ENCODE measurements at places on chromosomes 12 and 14. TPM values are rescaled to one million over a fixed set of nuclear protein-coding genes. Genes with fewer than 3 reads are reported as not detected.

- DNase-seq = no peak
These were observed 10.6 kb downstream of the GRIP1 start for GRCh38 chr12:66668311-66668710.

GRCh38 chr12:56537546-56537945 is 15.9 kb downstream of the RBMS2 start:
- DNase-seq = no peak

DNA sequence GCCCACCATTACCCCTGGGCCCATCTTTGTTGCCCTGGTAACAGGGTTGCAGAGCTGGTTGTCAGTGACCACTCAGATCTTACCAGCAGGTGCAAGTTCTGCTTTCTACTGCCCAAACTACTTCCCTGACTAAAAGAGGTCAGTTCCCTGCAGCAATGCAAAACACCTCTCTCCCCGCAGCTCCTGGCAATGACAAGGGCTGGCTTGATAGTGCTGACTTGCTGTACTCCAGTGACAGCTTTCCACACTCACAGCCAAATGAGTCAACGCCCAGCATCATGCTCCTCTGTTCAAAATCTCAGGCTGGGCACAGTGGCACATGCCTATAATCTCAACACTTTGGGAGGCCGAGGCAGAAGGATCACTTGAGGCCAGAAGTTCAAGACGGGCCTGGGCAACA is 90.6 kb downstream of the CIT start:
- no peak for DNase-seq

AKAP5 gene
- 0.26 TPM for total RNA-seq

BCAT1 gene
- total RNA-seq = 3.3 TPM

DNA sequence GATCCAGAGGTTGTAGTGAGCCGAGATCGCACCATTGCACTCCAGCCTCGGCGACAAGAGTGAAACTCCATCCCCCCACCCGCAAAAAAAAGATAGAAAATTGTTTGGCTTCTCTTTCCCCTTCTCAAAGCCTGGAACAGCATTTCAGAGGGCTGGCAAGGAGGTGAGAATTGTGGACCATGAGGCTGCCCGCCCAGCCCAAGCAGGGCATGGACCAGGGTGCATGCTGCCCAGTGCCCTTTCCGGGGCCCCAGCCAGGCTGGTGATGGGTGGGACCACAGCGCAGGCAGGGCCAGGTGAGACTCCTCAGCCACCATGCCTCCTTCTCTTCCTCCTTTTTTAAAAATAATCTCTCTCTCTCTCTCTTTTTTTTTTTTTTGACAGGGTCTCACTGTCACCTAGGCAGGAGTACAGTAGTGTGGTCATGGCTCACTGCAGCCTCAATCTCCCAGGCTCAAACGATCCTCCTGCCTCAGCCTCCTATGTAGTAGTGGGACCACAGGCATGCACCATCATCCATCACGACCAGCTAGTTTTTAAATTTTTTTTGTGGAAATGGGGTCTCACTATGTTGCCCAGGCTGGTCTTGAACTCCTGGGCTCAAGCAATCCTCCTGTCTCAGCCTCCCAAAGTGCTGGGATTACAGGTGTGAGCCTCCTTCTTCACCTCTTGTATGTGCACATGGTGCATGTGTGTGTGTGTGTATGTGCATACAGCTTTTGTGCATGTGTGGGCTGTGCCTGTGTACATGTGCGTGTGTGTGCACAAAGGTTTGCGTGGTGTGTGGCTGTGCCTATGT is 22.2 kb downstream of the SYNDIG1L start:
- DNase-seq = no peak
